ENCODE measurements at places on chromosomes 13 and 19.

- DNase-seq, result no peak
Measured at GRCh38 chr13:37995092-37995491, 125.5 kb upstream of the TRPC4 start.

DNA sequence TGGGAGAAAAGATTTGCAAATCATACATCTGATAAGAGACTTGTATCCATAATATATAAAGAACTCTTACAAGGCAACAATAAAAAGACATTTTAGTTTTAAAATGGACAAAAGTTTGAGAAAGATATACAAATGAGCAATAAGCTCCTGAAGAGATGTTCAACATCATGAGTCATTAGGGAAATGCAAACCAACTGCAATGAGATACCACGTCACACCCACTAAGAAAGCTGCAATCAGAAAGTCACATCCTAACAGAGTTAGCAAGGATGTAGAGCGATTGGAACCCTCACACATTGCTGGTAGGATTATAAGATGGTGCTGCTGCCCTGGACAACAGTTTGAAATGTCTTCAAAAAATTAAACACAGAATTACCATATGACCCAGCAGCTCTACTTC is 50.3 kb downstream of the GSX1 start:
- no peak for DNase-seq

DNA sequence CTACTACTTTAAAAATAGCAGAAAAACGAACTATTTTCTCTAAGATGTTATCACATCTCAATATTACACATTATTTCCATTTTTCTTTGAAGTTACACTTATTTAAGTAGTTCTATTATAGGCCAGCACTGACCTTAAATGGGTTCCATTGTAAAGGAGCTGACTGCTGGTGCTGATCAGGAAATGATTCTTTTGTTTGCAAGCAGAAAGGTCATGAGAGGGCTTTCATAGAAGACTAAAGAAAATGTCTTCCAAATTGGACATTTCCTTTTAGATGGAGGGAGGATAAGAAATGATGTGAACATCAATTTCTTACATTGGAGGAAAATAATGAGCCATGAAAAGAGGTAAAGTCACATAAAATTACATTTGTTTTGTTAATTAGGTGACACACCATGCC is 96.2 kb downstream of the SUCLA2 start:
- DNase-seq, result no peak

DNA sequence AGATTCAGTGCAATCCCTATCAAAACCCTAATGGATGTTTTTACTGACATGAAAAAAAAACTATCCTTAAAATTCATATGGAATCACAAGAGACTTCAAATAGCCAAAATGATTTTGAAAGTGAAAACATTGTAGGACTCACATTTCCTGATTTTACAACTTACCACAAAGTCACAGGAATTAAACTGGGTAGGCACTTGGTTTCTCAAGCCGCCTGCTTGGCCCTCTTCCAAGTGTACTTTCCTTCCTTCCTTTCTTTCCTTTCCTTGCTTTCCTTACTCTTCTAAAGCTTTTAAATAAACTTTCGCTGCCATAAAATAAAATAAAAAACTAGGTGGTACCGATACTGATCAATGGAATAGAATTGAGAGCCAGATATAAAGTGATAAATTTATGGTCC is 21.0 kb upstream of the CD33 start:
- no peak for DNase-seq

DNA sequence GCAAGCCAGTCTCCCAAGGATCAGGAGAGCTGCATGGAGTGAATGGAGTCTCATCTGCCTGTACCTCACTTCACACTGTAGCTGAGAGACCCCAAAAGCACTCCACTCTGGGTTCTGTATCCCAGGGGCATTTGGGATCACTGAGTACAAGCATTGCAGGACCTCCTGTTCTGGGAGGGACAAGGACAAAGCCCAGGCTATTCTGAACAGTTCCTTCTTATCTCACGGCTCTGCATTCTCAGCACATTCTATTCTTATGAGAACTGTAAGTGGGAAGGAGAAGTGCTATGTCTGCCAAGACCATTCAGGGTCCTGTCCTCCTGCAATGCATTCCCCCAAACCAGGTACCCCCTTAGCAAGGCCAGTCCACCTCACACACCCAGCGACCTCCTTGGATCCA is 42.8 kb downstream of the RNF6 start:
- no peak for DNase-seq

DNA sequence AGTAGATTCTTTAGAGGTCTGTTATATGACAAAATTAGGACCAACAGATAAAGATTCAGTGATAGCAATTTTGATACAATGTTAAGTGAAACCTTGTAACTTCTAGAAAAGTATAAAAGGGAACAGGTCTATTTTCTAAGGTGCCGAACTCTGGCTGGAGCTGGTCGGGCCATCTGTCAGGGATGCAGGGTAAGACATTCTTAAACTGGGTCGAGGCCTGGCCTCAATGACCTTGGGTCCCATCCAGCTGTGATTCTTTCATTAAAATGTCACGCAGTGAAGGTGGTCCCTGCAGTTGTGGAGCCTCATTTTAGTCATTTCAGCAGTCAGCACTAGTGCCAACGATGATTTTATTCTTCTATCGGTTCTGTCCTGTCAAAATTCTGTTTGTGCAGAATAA is 271.9 kb upstream of the SPRY2 start:
- peak; percentile 12 for DNase-seq

DNA sequence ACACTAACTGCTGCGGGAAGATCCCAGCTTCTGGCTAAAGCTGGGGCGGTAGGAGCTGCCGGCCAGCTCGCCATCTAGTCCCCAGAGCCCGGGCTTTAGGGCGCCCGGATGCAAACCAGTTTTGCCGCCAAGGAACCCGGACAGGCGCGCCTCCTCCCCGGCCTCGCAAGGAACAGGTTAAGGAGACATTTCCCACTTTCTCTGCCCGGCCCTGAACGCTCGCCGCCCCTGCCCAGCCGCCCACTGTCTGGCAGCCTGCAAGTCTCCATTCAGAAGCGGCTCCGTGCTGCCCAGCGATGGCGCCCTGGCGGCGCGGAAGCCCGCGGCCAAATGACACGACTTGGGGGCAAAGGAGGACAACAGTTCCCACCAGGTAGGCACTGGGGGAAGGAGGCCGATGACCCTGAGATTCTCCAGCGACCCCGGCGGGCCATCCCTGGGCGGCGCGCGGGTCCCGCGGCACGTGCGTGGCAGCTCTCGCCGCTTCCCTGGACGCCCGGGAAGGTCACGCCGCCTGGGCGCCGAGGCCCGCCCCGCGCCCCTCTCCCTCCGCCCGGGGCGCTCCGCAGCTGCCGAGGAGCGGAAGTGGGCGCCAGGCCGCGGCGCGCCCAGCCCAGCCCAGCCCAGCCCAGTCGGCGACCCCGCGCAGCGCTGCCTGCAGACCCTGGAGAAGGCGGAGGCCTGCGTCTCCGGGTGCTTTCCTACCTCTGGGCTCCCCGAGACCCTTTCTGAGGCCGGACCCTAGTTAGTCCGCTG is 42.2 kb upstream of the HNRNPA1L2 start:
- DNase-seq, result no peak

GRCh38 chr13:96519380-96519779 is 429.5 kb downstream of the HS6ST3 start:
- no peak for DNase-seq

DNA sequence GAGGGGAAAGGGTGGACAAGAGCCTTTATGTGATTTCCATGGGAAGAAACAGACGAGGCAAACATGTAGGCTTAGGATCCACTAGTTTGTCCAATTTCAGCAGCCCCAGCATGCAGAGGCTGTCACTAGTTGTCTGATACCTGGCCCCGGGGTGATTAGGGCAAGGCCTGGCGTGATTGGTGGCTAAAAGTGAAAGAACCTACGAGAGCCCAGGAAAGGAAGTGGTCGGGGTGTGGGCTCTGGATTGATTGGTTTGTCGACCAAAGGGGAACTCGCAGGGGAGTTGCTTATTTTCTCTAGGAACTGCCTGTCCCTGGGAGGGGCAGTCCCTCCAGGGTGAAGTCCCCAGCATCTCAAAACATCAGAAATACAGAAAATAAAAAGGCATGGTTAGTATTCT is 64.2 kb upstream of the UQCRFS1 start:
- DNase-seq, result peak; percentile 10

GRCh38 chr13:103000157-103000556 is 66.1 kb downstream of the SLC10A2 start:
- no peak for DNase-seq

DNA sequence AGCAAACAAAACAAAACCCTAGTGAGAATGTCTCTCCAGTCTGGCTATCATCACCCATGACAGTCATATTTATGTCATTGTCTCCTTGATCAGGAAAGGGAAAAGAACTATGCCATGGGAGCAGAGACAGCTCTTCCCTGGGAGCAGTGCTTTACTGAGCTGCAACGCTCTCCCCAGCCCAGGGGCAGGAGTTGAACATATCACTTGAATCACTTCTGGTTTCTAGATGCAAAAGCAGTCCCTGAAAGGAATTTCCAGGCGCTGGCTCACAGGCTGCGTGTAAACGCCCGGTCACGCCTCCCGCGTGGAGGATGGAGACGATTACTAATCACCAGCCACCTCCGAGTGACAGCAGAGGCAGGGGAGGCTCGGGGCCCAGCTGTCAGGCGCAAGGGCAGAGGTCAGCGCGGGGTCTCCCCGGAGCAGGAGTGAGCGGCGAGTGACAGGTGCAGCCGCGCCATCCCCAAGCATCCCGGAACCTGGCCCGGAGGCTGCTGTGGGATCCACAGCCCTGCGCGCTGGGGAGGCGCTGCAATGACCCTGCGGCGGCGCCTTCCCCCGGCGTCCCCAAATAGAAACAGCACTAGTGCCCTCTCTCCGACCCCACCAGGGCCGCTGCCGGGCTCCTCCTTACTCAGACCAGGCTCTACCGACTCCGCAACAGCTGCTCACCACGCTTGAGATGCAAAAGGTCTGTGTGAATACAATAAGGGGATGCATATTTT is 23.5 kb upstream of the DCLK1 start:
- peak; percentile 83 for DNase-seq

- DNase-seq, result no peak
Measured at GRCh38 chr13:19726611-19727010, 56.1 kb downstream of the PSPC1 start.
